ENCODE measurements at places on chromosomes 12 and 14.
A peak's percentile ranks its signal among the peaks of the same experiment; 100 is the strongest.

DNA sequence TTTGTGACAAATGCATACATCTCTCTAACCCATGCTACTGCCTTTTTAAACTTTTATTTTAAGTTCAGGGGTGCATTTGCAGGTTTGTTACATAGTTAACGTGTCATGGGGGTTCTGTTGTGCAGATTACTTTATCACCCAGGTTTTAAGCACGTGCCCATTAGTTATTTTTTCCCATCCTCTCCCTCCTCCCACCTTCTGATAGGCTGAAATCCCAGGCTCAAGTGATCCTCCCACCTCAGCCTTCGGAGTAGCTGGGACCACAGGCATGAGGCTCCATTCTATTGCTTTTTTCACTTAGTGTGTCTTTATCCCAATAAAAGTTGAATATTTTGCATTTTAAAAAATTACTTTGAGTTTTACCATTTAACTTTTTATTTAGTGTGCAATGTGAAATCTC, 68.9 kb downstream of the BAZ1A start:
- no peak for DNase-seq

DNA sequence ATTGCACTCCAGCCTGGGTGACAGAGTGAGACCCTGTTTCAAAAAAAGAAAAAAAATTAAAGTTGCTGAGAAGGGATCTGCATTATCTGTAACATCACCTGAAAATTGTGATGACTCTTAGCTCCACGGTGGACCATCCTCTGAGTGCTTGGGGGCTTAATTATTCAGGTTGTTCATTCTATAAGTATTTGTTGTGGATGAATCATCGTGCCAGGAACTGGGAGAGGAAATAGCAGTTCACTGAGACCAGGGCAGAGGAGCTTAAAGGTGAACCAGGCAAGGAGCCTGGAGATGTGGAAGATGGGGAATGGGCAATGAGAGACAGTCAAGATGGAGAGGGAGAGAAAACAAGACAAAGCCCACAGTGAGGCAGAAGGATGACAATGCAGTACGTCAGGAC, 25.5 kb upstream of the GSC start:
- no peak for DNase-seq

DNA sequence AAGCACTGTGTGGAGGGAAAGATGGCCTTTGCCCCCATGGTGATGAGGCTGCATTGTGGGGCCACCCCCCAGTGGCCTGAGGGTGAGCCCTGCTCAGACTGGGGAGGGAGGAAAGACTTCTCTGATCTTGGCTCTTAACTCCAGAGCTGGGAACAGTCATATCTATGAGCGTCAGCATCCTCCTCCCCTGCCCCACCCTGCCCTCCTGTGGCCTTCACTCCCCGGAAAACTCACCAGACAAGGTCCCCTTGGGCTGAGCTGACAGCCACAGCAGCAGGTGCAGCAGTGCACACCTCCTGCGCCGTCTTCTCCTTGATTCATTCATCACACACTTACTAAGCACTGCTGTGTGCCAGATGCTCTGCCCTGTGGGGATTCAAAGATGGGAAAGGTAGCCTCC, 98.8 kb downstream of the B4GALNT3 start:
- no peak for DNase-seq

GRCh38 chr12:10617863-10618262, 4.5 kb upstream of the MAGOHB start:
- DNase-seq: no peak

- DNase-seq: no peak
Observed at GRCh38 chr14:96951511-96951910, 154.3 kb downstream of the VRK1 start.

DNA sequence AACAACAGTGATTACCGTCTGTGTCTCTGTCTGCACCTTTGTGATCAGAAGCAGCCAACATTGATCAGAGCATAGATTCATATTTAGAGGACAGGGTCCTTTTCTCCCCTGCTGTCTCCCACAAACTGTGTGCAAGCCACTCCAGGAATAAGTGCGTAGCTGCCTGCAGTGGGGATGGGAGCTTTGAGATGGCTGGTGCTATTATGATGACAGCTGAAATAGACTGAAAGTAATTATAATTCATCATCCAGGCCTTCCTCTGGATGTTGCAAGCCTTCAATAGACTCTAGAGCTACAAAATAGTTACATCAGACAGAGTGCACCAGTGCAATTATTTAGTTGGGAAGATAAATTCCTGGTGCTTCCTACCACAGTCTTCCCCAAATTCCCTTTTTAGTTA, 68.1 kb downstream of the BORCS5 start:
- DNase-seq: no peak

DNA sequence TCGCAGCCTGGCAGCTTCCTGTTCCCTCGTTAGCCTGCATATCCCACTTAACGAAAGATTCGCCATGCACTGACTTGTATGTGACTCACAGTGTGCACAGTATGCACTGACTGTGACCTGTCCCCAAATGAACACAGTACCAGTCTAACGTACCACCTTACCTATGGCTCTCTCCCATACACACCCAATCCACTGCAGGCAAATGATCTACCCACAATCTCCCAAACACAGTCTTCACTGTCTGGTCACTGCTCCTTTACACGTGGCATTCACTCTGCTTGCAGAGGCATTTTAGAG, 163.5 kb upstream of the EEA1 start:
- no peak for DNase-seq

DNA sequence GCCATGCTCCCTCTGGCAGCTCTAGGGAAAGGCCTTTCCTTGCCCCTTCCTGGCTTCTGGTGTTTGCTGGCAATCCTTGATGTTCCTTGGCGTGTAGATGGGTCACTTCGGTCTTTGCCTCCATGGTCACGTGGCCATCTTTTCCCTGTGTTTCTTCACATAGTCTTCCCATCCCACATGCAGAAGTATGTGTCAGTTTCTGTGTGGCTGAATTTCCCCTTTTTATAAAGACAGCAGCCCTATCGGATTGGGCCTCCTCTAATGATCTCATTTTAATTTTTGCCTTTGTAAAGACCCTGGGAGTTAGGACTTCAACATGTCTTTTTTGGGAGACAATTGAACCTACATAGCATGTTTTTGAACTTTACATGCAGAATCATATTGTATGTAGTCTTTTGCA, 107.2 kb upstream of the FGD4 start:
- no peak for DNase-seq

GRCh38 chr14:30868736-30869135, 5.6 kb upstream of the COCH start:
- no peak for DNase-seq

GRCh38 chr12:31220633-31221550, 105.1 kb downstream of the SINHCAF start:
- no peak for DNase-seq

DNA sequence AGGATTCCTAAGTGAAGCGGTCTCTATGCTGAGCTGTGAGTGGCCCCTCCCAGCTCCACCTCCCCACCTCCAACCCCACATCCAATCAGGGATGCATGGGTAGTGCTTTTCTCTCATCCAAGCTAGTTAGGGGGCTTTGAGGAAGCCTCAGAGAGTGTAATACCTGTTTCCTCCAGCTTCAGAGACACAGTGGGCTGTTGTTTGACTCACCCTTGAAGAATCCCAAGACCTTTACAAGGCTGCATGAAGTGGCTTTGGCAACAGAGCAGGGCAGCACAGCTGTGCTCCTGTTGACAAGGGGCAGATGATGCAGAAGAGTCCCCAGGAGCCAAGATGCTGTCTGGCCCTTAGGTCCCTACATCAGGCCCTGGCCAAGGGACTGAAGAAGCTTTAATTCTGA, 27.1 kb upstream of the CLMN start:
- DNase-seq: no peak

DNA sequence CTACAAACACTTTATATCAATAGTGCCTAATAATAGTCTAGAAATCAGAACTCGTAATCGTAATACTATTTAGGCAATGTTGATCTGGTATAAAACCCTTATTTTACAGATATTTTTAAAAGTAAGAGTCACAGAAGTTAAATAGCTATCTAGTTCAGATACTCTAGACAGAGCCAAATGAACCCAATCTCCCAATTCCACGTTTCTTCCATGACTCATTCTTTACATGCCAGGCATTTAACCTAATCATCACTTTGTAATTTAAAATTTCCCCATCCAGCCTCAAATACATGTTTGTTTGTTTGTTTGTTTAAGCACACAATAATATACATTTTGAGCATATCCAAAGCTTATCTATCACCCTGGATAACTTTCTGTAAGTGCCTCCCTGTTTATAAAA, 36.4 kb upstream of the GARIN6 start:
- no peak for DNase-seq

DNA sequence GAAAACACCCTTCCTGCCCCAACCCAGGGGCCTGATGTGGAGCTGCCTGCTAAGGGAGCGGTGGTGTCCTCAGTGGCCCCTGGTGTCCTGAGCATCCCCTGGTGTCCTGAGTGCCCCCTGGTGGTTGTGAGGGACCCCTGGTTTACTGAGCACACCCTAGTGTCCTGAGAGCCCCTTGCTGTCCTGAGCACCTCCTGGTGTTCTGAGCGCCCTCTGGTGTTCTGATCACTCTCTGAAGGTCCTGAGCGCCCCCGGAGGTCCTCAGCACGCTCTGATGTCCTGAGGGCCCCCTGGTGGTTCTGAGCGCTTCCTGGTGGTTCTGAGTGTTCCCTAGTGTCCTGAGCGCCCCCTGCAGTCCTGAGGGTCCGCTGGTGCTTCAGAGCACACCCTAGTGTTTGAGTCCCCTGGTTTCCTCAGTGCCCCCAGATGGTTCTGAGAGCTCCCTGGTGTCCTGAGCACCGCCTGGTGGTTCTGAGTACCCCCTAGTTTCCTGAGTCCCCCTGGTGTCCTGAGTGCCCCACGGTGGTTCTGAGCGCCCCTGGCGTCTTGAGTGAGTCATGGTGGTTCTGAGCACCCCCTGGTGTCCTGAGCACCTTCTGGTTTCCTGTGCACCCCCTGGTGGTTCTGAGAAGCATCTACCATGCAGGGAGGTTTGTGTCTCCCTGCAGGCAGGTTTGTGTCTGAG, 1004.2 kb downstream of the TMEM121 start:
- no peak for DNase-seq

GRCh38 chr12:113232089-113232839, 11.0 kb downstream of the TPCN1 start:
- DNase-seq: no peak

GRCh38 chr14:101599234-101599885, 38.1 kb downstream of the DIO3 start:
- no peak for DNase-seq

GRCh38 chr14:85334316-85334715, 195.6 kb upstream of the FLRT2 start:
- DNase-seq: no peak

- DNase-seq: no peak
Observed at GRCh38 chr12:108815875-108816594, 41.3 kb downstream of the SSH1 start.

DNA sequence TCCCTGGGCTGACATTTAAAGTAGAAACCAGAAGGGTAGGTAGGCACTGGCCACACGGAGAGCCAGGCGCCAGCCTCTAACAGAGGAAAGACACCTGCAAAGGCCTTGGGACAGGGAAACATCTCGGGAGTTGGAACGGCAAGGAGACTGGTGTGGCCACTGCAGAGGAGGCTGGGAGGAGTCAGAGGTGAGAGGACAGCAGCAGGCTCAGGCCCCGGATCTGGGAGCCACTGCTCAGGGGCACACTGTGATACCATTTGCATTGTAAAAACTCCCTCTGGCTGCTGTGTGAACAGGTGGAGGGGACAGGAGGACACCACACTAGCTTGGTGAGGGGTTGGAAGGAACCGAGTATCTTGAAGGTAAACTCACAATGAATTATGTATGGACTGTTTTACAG, 2.7 kb downstream of the ANHX start:
- no peak for DNase-seq

DNA sequence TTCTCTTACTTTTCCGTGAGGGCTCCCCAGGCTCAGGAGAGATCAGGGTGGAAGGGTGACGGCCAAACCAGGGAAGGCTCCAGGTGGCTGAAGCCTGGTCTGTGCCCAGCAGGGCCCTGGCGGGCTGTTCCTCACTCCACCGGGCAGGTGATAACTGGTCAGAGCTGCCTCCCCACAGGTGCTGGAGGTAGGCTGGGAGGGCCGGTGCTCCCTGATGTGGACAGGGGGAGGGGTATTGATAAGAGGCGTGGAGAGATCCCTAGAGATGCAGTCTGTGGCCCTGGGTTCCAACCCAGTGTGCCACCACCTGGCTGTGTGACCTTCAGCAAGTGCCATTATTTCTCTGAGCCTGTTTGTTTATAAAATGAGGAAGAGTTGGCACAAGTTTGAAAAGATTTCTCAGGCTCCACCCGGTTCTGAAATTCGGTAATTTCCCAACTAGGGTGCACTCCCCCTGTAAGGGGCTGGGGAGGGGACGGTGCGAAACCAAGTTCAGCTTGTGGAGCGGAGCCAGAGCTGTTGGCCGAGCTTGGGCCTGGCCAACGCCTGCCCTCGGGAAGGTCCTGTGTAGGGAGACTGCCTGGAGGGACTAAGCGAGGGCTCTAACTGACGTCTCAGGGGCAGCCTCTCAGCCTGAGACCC, 1.0 kb upstream of the NR4A1 start:
- peak; percentile 60 for DNase-seq
